ENCODE measurements at places on chromosomes 5 and 9. TPM values are rescaled to one million over a fixed set of nuclear protein-coding genes. Genes with fewer than 3 reads are reported as not detected.

- no peak for DNase-seq
Observed at GRCh38 chr5:79576606-79577289, 35.5 kb upstream of the TENT2 start.

GRCh38 chr9:81671880-81672280, 17.5 kb downstream of the TLE1 start:
- DNase-seq, result no peak

- DNase-seq, result no peak
Observed at GRCh38 chr9:114364134-114365041, 23.4 kb downstream of the AKNA start.

DNA sequence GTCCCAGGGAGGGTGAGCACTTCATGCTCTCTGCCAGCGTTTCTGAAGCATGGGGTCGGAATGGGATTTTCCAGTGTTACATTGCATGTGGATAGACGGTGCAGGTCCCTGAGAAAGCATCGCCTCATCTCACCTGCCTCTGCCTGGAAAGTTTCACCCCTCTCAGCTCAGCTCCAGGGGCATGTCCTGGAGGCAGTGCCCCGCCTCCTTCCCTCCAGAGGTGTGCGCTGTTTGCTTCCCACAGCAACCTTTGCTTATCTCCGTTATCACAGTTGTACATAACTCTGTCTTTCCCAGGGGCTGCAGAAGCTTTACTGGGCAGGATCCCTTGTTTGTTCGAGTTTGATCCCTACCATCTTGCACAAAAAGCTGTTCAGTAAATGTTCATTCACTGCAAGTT, 10.7 kb upstream of the CREBRF start:
- DNase-seq, result no peak

GRCh38 chr9:133200631-133201030, 8.4 kb downstream of the OBP2B start:
- no peak for DNase-seq

DNA sequence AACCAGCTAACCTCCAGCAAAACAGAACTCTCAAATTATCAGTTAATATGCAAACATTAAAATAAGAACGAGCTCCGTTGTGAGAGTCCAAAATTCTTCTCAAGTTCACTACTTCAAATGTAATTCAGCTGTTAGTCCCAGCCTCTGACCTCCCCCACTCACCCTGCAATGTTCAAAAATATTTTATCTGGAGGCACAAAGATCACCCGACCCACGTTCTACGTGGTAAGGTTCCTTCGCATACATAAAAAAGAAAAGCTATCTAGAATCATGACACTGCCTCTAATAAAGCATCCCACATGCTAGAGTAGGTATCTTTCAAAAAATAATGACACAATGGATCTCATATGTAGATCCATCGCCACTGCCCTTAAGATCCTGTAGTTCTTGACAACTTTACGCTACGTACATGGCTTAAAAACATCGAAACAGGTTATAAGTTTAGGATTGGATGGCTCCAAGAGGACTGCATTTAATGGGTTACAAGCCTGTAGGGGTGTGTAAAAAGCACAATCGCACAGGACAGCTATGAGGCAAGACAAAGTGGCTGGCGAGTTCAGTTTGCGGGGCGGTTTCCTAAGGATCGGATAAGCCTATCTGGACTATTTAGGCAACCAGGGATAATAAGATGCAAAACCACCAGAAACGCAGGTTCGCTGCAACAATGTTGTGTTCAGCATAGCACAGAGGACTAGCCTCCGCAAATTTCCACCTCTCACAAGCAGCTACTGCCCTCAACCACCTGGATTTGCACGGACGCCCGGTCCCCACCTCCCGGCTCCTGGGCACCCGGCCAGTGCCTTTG, 969 bp downstream of the CLK4 start:
- no peak for DNase-seq

Gene NMUR2
- total RNA-seq, result not detected

Gene LYSMD3
- total RNA-seq, result 12.1 TPM
